Cerebellar nuclear complex (tissue), 1 donor: ENCODE measurements at places on chromosomes 2 and 18.
A peak's percentile ranks its signal among the peaks of the same experiment; 100 is the strongest.

DNA sequence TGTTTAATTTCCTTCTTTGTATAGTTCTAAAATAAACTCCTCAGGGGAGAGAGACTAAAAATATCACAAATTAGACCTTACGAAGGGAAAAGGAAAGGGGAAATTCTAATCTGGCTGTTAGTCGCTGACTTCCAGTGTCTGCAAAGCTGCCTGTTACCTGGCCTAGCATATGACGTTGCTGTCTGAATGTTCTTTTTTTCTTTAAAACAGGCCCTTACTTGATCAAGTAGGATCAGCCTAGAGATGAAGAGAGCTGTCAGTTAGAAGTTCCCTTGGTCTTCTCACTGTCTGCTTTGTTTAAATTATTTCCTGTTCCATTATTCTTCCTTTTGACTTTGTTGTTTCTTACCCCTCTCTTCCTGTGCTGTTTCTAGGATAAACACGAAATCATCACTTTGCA lies 11.2 kb downstream of the NCK2 start:
- DNase-seq = no peak

DNA sequence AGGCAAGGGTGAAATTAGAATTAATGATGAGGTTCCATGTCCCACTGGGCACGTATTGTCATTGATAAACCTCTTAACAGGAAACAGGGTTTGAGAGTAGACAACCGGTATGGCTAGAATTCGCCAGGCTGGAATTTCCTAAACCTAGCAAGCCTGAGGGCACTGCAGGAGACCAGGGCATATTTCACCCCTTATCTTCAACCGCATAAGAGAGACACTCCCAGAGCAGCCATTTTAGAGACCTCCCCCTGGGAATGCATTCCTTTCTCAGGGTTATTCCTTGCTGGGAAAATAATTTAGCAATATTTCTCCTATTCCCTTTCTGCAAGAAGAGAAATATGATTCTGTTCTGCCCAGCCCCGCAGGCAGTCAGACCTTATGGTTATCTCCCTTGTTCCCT lies 334.6 kb upstream of the LYPD1 start:
- DNase-seq = no peak

- DNase-seq = no peak
Measured at GRCh38 chr2:70514612-70515055, 39.0 kb downstream of the TGFA start.

DNA sequence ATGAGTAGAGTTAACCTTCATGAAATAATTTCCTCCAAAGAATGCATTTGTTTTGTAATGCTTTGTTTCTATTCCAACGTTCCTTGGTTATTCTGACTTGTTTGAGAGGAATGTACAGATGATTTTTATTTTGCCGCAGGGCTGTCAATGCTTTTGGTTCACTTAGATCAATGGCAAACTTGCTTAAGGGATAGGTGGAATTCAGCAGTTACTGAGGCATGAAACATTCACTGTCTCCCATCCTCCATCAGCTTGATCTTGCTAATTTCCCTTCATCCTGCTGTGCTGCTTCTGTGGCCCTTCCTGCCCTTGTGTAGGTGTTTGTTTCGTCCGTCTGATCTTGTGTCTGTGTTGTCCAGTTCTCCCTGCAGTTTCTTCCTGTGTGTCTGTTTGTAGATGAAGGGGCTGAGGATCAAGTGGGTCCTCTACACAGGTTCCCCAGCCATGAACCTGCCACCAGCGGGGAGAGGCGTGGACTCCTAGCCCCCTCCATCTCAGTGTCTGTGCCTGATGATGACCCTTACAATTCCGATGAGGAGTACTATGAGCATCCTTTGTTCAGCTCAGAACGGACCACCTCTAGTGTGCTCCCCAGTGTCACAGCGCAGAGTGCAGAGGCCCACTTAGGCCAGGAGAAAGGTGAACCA lies 84.2 kb upstream of the UNC80 start:
- no peak for DNase-seq

DNA sequence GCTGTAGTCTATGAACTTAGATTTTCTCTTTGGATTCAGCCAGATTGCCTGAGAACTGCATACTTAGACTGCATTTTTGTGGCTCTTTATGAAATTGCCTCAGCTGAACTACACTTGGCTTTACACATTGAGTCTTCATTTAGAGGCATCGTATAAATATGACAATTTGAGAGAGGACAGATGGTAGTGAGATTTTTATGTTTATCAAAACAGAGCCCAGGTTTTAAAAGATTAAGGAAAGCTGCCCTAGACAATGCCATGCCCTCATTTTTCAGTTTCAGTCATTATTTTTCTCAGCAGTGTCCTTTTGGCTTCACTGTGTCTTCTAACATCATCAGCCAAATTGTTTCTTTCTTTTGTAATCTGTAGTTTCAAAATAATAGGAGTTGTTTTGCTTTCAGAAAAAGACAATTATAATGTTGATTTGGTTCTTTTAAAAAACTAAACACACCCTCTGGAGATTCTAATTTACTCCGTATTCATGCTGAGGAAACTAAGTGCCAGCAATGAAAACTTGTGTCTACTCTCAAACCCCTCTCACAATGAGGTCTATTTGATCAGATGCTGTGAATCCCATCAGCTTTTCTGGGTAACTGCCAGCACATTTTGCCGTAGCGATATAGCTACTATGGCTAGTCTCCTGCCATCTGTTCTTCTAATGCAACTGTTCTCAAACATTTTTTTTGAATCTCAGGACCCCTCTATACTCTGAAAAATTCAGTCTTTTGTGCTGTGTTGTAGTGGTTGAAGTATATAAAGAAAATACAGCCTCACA lies 46.2 kb downstream of the TWSG1 start:
- DNase-seq = peak; percentile 68

DNA sequence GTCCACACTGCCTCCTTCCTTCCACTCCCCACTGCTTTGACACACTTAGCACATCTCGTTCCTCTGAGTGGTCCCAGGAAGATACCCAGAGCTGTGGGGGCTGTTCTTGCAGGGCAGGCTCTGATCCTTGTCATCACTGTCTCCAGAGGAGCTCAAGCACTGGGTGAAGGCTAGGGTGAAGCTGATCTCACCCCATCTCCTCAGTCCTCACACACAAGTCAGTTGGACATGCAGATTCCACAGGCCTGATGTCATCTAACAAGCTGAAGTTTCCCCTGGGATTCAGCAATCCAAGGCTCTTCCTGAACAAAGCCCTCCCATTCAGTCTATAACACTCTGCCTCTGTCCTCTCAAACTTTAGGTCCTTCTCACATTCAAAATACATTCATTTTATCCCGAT lies 90.6 kb upstream of the RAB6C start:
- DNase-seq = no peak

DNA sequence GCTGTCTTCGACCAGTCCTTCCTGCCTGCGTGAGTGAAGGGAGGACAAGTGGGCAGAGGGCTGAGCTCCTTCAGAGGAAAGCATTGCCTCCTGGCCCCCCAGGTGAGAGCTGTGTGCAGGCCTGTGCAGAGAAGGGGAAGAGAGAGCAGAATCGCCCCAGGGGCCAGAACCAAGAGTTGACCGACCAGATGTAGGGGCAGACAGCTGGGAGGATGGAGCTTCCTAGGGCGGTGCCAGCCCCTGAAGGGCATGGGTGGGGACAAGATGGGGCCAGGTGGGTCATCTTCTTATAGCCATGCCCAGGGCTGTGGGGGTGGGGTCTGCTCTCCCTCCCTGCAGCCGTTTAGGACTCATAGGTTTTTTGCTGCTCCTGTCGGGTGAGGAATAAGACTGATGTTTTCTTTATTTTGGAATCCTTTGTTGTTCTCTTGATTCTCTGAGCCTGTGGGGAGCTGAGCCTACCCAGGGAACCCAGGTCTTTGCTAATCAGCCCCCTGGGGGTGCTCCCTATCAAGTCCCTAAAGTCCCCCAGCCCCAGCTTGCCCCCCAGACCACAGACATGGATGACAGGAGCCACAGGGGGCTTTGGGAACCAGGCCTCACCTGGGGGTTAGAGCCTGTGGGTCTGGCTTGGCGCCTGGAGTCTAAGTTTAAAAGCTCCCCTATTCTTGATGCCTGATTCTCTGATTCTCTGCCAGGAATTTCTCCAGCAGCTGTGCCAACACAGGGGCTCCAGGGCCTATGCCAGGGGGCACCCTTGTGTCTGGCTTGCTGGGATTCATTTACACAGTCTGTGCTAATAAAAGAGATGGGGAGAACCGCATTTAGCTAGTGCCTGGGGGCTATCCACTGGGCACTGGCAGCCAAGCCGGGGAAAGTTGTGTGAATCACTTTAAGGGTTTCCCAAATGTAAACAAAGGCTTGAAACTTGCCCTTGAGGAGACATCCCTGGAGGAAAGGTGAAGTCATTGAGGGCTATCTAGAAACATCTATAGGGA lies 9.3 kb upstream of the EFHD1 start:
- DNase-seq = no peak

DNA sequence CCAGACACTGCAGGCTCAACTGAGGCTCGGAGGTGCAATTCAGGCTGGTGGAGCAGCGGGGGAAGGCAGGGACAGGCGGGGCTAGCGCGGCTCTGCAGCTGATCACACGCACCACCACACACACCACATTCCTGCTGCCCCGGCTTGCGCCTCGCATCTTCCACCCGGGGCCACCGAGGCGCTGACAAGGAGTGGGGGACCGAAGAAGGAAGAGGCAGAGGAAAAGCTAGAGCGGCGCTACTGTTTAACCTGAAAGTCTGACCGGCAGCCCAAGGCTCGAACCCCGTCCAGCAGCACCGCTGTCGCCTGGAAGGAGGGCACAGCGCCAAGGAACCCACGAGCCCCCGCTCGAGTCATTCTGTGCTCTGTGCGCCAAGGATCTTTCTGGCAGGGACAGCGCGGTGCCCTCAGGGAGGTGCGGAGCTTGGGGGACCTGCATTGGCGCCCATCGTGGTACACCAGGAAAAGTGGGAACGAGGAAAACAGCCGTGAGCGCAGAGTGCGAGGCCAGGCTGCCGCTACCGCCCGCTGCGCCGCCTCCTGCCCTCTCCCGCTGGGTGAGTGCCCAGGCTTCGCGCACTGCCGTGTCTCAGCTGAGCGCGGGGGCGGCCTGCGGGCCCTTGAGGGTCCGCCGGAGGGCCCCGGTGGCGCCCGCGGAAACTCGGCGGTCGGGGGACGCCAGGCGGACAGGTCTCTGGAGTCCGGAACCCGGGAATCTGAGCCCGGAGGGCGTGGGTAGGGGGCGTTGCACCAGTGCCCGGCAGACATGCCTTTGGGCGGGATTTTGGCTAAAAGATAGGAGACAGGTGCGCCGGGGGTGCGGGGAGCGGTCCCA lies 860 bp upstream of the KCNJ3 start:
- DNase-seq = peak; percentile 75

DNA sequence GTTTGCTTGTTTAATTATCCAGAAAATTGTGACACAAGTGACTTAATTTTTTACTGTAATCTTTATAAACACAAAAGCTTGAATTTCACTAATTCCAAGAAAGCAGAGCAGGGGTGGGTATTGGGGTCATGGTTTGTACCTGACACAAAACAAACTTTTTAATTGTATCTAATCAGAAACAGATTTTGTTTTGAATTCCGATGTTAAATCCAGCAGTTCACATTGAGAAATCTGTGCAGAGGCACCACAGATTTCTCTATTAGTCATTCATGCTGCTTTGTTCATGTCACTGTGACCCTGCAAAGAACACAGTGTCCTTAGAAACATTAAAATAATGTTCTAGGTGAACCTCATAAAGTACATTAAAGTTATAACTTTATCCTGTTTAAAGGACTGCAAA lies 443.4 kb downstream of the NYAP2 start:
- no peak for DNase-seq

GRCh38 chr2:222203041-222203440 lies 95.8 kb downstream of the PAX3 start:
- DNase-seq = no peak

GRCh38 chr18:42436222-42436765 lies 481.3 kb downstream of the PIK3C3 start:
- DNase-seq = no peak

- no peak for DNase-seq
Measured at GRCh38 chr2:169823996-169824372, 721 bp downstream of the METTL5 start.

DNA sequence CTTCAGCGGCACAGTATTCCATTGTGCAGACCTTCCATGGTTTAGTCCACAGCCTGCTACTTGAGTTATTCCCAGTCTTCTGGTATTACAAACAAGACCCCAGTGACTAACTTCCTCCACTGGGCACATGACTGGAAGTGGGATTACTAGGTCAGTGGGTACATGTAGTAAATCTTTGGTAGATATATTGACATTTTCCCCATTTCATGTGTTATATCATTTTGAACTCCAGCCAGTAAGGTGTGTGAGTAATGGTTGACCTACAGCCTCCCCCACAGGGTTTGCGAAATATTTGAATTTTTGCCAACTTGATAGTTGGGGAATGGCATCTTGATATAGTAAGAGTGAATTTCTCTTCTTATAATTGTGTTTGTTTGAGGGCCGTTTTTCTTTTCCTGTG lies 58.8 kb downstream of the RNF144A start:
- DNase-seq = no peak

DNA sequence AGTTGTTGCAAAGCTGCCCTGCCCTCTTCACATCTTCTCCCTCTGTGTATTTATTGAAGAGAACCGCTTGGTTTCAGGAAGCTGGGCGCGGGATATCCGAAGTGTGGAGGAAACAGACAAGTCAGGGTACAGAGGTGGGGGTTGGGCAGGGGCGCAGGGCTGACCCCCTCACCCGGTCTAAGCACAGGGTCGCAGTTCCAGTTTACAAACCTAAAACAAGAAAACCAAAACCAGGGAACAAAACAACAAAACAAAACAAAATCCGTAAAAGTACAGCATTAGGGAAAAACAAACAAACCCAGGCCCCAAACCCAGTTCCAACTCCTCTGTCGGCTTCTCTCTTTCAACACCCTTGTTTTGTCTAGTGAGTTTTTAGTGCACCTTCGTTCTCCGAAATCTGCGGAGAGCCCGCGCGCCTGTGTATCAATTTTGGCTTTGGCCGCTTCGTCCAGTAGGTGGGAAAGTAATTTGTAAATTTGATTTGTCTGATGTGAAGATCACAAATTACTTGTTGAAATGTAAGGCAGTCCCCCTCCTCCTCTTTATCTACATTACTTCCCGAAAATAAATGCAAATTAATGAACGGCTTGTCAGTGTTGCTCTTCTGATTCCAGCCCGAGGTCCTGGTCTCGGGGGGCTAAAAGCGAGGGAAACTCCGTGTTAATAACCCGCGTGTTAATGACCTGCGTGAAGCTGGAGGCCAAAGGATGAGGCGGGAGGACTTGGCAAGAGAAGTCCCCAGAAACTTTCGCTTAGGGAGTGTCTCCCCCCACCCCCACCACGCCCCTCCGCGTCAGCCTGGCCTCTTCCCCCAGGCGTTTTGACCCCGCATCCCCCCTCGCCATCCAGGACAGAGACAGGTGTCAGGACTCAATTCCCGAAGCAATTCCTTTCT lies 6.9 kb downstream of the OTX1 start:
- no peak for DNase-seq

GRCh38 chr2:767440-767839 lies 90.2 kb upstream of the TMEM18 start:
- DNase-seq = no peak

GRCh38 chr2:88636026-88636425 lies 8.8 kb upstream of the EIF2AK3 start:
- DNase-seq = no peak

DNA sequence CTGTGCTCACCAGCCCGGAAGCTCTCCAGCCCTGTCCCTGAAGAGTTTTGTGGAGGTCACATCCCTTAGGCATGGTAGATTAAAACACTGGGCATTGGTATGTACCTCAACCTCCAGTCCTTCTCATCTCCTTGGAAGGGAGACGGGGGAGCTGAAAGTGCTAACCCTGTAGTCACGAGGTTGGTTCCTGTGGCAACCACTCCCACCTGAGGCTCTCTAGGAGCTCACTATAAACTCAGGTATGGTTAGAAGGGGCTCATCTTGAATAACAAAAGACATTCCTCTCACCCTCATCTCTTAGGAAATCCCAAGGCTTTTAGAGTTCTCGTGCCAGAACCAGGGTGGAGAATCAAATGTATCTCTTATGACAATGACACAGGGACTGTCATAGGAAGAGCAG lies 43.0 kb upstream of the MGAT4A start:
- no peak for DNase-seq
